ENCODE measurements at places on chromosomes 7 and 10. TPM values are rescaled to one million over a fixed set of nuclear protein-coding genes. Genes with fewer than 3 reads are reported as not detected.

- no peak for DNase-seq
Observed at GRCh38 chr7:70700055-70700940, 431.6 kb upstream of the GALNT17 start.

PSMA2 gene
- 185 TPM for polyA plus RNA-seq

DNA sequence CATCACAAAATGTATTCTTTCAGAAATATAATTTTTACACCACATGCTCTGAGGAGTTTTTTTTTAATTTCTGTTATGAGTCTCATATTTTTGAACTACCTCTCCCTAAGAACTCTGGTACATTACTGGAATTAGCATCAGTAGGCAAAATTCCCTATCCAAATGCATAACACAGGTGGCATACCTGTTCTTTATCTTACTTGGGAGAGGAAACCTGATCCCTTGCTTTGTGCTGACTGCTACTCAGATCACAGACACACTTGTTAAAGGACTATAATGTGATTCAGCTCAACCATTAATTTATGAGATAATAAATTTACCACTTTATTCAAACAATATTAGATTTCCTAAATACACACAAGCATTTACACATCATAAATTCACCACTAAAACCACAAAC is 617.2 kb downstream of the GRM8 start:
- no peak for DNase-seq

CDC14C gene
- 0.06 TPM for polyA plus RNA-seq

SLC18A2 gene
- polyA plus RNA-seq, result 0.03 TPM

FAM20C gene
- polyA plus RNA-seq, result 15.5 TPM

IKZF1 gene
- not detected for polyA plus RNA-seq

DNA sequence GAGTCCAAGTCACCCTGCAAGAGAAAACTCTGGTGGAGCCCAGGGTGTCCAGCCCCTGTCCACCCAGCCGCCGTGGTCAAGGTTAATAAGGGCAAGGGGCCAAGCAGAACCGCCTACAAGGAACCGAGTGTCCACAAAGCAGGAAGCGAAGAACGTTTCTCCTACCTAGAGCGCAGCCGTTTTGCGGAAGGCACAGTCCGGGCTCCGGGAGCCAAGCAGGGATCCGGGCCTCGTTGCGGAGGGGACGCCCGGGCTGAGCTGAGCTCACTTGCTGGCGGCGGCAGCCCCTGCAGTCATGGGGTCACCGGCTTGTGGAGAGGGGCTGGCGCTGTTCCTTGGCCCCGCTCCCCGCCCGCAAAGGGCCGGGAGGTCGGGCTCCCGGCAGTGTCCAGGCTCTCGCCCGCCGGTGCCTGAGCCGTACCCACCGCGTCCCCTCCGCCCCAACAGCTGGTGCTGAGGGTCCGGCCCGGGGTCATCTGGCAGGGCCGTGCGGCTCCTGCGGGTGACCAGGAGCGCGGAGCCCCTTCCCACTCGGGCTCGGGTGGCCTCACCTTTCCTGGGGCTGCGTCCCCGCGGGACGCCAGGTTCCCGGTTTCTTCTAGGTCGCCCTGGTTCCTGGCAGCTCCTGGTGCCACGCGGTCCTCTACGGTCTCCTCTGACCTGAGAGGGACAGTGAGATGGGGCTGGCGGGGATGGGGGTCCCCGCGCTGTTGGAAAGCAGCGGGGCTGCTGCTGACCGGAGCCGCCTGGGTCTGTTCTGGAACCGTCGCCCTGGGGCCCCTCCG is 14.0 kb upstream of the ZNF273 start:
- no peak for DNase-seq

CTTNBP2 gene
- polyA plus RNA-seq, result 0.21 TPM

DNA sequence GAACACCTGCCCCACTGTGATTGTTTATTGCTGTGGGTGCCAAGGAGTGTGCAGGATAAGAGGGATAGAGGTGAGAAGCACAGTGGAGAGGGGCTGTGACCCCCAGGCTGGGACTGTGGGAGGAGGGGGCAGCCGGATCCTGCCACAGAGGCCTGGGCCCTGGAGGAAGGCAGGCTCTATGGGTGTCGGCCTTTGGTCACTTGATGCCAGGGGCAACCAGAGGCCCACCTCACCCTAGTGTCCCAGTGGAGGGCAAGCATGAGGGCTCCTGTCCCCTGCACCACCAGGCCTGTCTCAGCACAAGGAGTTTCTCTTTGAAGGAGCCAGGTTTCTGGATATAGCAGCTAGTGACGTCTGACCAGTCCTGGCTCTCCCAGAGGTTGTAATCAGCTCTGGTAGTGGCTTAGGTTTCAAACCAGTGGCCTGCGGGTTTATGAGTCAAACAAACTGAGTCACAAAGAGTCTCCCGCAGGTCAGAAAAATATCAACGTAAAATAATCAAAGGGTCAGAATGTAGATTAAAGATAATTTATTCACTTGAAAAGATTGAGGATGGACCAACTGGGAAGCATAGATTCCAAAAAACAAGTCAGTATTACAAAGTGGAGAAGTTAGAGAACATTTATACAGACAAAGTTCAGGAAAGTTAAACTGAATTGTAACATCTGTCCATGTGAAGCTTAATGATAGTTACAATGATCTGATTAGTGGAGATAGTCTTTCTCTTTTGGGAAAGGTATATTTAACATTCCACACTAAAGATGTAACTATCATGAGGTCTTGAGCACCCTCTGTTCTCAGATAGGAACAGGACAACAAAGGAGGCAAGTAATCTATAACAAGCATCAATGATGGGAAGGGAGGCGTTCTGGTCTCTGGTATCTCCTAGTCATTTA is 37.2 kb upstream of the ZNF488 start:
- no peak for DNase-seq

DNA sequence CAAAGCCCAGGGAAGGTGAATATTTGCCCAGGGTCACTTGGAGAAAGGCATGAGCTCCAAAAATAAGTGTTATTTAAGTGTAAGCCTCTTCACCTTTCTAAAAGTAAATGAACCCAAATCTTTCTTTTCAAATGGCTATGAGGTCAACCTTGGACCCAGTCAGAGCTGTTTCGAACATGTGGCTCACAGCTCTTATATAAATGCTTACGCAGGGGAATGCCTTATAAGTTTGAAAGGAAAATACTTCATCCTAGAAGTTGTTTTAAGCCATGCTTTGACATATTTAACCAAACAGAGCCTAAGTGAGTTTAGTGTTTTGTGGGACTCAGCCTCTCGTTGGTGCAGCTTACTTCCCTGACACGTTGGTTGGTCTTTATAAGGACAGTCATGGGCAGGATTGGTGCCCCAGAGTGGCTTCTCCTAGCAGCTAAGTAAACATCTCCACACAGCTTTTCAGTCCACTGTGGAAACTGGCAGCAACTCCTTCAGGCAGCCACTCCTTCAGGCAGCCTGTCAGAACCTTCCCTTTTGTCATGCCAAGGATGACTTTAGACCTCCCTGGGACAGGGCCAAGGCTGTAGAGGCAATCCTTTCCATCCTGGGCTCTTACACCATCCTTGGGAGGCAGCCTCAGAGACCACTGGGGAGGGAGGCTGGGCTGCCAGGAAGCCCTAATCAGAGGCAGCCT is 43.6 kb downstream of the MINDY4 start:
- no peak for DNase-seq

FAM241B gene
- polyA plus RNA-seq, result 22.0 TPM

- no peak for DNase-seq
Observed at GRCh38 chr7:151552352-151553028, 32.8 kb upstream of the RHEB start.

ANKRD30A gene
- polyA plus RNA-seq, result 1.0 TPM

DNA sequence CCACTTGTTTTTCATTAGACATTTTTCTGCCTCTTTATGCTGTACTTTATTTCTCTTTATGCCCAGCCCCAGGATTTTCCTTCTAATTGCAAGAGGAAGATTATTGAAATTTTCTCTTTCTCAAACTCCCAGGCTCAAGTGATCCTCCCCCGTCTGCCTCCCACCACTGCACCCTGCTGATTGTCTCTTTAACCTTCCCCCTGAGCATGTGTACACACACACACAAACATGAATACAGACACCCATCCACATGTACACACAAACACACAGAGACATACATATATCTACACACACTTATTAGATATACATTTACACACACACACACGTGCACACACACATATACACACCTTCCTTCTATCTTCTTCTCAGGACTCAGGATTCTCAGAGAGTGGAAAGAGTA is 37.3 kb upstream of the MAP3K8 start:
- no peak for DNase-seq

- DNase-seq, result no peak
Observed at GRCh38 chr10:79994556-79994955, 45.7 kb upstream of the SFTPD start.

AKR1C4 gene
- polyA plus RNA-seq, result 0.37 TPM

GRCh38 chr10:120530699-120531098 is 73.7 kb downstream of the PLPP4 start:
- no peak for DNase-seq

STAG3 gene
- 0.66 TPM for polyA plus RNA-seq

COL1A2 gene
- not detected for polyA plus RNA-seq

GRCh38 chr7:26153823-26154783 is 2.1 kb downstream of the NFE2L3 start:
- no peak for DNase-seq
